ENCODE measurements at places on chromosomes 1 and 21.
A peak's percentile ranks its signal among the peaks of the same experiment; 100 is the strongest.

- DNase-seq: no peak
Observed at GRCh38 chr1:116911188-116911553, 1.5 kb downstream of the PTGFRN start.

GRCh38 chr1:24939040-24939674 is 9.1 kb upstream of the RUNX3 start:
- DNase-seq: no peak

- DNase-seq: no peak
Observed at GRCh38 chr1:58841455-58841854, 57.6 kb upstream of the JUN start.

- no peak for DNase-seq
Observed at GRCh38 chr1:22406722-22407495, 44.7 kb upstream of the ZBTB40 start.

- DNase-seq: no peak
Observed at GRCh38 chr21:45088729-45089128, 14.3 kb downstream of the ADARB1 start.

GRCh38 chr1:4108758-4109627 is 208.9 kb upstream of the C1orf174 start:
- DNase-seq: peak; percentile 5

DNA sequence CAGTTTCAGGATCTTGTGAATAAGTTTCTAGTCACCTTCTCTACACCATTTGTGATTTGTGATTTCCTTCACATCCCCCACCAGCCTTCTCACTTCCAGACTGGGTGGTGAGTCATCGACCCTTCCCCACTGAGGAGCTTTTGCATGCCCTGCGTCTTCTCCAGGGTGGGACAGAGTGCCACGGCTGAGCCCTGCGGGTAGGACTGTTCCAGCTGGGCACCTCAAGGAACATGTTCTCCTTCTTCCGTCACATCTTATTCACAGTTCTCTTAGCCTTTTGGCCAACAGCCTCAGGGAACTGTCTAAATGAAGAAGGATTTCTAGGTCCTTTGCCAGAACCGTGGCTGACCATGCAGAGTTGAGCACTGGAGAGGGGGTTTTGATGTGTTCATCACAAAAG is 116.5 kb downstream of the TMEM53 start:
- no peak for DNase-seq

- DNase-seq: no peak
Observed at GRCh38 chr1:1213345-1214265, at the start of gene TNFRSF4. Gene TNFRSF4 (minus strand): TSS chr1:1214153. CDS start chr1:1214127, 26 bp downstream.

DNA sequence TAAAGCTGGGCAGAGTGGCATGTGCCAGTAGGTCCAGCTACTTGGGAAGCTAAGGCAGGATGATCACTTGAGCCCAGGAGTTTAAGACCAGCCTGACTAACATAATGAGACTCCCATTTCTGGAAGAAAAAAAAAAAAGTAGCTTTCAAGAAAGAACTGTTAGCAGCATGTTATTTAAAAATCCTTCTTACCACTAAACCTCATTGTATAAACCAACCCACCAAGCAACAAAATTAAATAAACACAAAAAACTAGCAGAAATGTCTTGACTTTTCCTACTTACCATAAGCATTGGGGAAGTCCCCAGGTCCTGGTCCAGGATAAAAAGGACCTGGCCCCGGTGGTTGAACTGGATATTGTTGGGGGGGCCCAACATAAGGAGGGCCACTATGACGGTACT is 192.9 kb upstream of the HP1BP3 start:
- no peak for DNase-seq

All from muscle of arm (tissue), 14 donors.